Iris pigment epithelial cell (primary cell): ENCODE measurements at places on chromosomes 4 and X.

DNA sequence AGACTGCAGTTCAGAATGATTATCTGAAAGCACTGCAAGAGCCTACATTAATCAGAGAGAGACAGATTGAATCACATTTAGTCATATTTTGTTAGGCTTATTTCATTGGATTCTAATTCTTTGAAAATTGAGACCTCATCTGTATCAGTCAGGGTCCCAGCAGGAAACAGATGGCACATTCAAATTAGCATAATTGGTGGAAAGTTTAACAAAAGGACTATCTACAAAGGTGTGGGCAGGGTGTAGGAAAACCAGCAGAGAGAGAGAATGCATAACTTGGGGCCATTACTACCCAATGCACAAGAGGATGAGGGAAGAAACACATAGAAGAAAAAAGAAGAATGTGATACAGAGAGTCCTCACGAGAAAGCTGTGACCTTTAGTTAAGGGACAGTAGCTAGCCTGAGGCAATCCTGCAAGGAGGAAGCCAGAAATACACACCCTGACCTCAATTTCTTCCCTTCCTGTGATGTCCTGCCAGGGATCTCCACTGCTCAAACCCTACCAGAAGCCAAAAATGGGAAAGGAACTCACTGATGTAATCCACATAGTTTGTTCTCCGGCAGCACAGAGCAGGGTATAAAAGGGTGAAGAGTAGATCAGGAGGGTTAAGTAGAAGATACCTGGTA, 17.7 kb upstream of the XKRX start:
- no peak for DNase-seq

- peak; percentile 50 for DNase-seq
Measured at GRCh38 chrX:13077168-13077567, 32.7 kb upstream of the FAM9C start.

DNA sequence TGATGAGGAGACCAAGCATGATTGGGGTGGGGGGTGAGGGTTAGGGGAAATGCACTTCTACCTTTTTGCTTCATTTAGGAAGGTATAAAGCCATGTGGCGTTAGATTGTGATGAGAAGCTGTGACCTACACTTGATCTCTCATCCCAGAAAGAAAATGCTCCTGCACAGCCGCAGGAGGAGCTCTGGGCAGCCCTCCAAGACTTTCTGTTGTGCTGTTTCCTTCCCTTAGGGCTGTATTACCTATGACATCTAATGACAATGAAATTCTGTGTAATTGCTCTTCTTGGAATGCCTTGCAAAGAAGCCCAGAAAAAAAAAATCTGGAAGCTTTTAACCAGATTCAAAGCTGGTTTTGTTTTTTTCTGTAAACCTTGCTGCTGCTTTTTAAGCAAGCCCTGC, 13.4 kb downstream of the PRPS2 start:
- DNase-seq = no peak

GRCh38 chrX:46461660-46462191, 83.5 kb downstream of the ZNF674 start:
- no peak for DNase-seq

DNA sequence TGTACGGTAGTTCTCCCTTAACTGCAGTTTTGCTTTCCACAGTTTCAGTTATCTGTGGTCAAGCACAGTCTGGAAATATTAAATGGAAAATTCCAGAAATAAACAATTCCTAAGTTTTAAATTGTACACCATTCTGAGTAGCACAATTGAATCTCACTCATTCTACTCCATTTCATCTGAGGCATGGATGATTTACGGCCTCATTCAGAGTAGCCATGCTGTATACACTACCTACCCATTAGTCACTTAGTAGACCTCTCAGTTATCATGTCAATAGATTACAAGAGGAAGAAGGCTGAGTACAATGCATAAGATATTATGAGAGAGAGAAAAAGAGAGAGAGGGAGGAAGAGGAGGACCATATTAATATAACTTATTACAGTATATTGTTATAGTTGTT, 77.5 kb downstream of the ENOX2 start:
- DNase-seq = no peak

DNA sequence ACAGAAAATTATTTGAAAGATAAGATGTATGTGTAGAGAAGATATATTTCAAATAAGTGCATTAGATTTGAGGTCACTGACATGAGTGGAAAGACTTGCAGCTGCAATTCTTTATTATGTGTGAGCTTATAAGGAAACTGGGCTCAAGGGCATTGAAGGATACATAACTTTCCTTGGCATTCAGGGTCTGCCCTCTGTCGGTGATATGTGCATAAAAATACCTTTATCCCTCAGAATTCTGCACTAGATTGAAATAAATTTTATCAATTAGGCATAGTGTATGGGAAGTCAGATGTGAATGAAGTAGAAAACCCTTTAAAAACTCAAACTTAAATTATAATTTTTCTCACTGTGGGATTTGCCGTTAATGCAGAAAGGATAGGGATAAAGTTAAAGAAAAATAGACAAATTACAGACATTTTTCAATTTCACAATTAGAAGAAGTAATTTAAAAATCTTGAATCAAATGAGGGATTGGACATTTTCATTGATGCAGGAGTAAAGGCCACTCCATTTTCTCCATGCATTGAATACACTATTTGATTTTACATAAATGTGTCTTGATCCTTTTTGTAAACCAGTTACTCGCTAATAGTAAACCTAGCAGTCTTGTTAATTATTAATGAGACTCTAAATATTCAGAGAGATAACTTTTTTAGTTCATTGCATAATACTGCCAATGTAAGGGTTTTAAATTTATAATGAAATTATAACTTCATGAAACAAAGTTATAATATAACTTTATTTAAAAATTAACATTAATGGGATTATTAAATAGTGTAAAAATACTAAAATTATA, 21.0 kb upstream of the ETNPPL start:
- no peak for DNase-seq

DNA sequence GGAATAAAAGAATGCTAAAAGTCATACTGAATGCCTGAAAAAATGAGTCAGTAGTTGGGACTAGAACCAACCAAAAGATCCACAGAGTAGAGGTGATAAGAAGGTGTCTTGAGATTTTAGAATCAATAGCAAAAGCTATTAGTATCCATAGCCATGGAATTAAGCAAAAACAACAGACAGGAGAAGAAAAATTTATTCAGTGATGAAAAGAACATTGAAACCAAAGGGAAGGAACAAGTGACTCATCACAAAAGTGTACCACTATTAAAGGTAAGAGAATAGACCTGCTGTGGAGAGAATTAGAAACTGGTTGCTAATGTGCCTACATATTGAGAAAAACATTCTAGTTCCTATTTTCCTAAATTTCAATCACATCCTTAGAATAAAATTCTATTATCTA, 182.0 kb upstream of the NEIL3 start:
- peak; percentile 45 for DNase-seq

- no peak for DNase-seq
Measured at GRCh38 chrX:13053171-13053570, 8.8 kb upstream of the FAM9C start.

GRCh38 chrX:38552721-38553120, 8.6 kb upstream of the TSPAN7 start:
- no peak for DNase-seq

DNA sequence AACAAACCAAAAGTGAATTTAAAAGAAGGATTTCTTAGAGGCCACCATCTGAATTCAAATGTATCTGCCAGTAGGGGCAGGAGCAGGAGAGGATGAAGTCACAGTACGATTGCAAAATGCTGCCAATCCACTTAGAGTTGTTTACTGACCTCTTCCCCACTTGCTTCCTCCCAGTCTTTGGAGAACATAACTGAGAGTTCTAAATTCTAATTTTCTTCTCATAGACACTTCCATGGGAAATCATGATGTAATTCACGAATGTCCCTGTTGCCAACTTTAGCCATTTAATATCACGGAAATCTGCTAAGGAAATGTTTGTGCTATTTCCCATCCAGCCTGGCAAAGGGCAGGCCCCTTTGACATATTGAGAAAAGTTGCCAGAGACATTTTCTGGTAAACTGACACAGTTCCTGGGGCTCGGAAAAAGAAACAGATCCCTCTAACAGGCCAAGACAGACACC, 33.6 kb upstream of the NOCT start:
- peak; percentile 93 for DNase-seq

DNA sequence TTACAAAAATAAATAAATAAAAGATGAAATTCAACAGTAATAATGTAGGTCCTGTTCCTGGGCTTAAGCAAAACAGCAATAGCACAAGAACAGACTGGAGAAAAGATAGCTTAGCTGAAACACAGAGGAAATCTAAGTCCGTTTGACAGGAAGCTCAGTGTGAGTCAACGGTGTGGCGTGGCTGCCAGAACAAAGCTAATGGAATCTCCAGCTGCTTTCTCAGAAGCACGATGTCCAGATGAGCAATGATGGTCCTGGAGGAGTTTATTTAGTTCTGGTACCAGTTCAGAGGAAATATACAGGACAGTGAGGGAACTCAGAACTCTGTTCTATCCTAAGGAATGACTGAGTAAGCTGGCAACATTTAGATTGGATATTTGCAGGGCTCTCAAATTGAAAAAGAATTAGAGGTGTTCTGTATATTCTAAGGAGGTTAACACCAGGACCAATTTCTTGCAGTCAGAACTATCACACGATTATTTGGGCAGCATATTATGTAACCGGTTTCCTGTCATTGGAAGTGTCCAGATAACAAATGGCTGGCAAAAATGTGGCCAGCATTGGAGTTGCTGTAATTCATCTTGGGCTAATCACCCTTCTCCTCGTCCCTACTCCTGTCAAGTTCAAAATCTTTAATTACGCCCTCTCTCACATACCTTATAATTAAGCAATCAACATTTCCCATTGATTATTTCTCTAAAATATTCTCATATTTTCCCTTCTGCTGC, 12.7 kb downstream of the GAB3 start:
- DNase-seq = peak; percentile 91

GRCh38 chr4:168777277-168777965, 232.6 kb downstream of the CBR4 start:
- no peak for DNase-seq

DNA sequence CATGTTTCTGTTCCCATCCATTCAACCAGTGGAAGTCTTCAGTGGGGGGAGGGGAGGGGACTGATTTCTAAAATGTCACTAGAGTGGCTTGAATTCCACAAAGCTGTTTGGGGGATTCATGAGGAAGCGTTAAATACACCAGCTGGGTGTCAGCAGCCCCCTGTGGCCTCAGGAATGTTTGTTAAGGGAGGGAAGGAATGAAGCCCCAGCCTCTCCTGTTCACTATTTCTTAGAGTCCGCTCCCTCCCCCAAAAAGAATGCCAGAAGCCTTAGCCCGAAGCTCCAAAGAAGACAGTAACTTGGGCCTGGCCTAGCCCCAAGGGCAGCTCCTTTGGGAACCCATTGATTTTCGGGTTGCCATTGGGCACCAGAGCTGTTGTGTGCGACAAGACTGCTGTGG, 3.3 kb downstream of the SHROOM2 start:
- no peak for DNase-seq

GRCh38 chrX:84218726-84219125, 30.7 kb upstream of the RPS6KA6 start:
- DNase-seq = no peak

GRCh38 chr4:156815717-156816359, 155.8 kb downstream of the PDGFC start:
- DNase-seq = no peak
